Suprapubic skin (tissue), 4 donors: ENCODE measurements at places on chromosomes 1 and 21. TPM values are rescaled to one million over a fixed set of nuclear protein-coding genes. Genes with fewer than 3 reads are reported as not detected.

Gene MYOCOS
- not detected for total RNA-seq

Gene MAGOH
- 37.5 TPM for total RNA-seq

Gene CLEC20A
- total RNA-seq, result not detected

- DNase-seq, result no peak
- no peaks in the 10 kb centered on the region for H3K27me3 ChIP-seq
- peaks cover 28% of the 10 kb centered on the region for H3K4me1 ChIP-seq
- no peaks in the 10 kb centered on the region for H3K36me3 ChIP-seq
Observed at GRCh38 chr1:94303005-94303404, 65.6 kb upstream of the ARHGAP29 start.

DNA sequence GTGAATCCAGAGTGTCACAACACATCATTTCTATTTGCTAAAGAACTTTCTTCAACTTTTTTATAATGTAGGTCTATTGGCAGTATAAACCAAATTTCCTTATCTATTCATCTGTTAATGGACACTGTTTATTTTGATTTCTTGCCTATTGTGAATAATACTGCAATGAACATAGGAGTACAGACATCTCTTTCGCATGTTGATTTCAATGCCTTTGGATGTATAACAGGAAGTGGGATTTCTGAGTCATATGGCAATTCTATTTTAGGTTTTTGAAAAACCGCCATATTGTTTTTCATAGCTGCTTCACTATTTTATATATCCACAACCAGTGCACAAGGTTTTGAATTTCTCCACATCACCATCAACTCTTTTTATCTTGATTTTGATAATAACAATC is 198.7 kb downstream of the KCNT2 start:
- no peaks in the 10 kb centered on the region for H3K4me1 ChIP-seq
- no peaks in the 10 kb centered on the region for H3K36me3 ChIP-seq
- no peak overlapping the region for H3K4me3 ChIP-seq

- no peak overlapping the region for H3K27ac ChIP-seq
- H3K4me3 ChIP-seq, result no peak overlapping the region
- no peaks in the 10 kb centered on the region for H3K4me1 ChIP-seq
Observed at GRCh38 chr1:240109130-240109529, 17.4 kb downstream of the FMN2 start.

GRCh38 chr21:36835383-36835795 is 131.1 kb downstream of the HLCS start:
- no peak overlapping the region for H3K4me3 ChIP-seq
- no peaks in the 10 kb centered on the region for H3K4me1 ChIP-seq
- no peak overlapping the region for H3K27ac ChIP-seq
- no peak for DNase-seq
